Vein endothelial cell (primary cell): ENCODE measurements at places on chromosomes 11 and 22. TPM values are rescaled to one million over a fixed set of nuclear protein-coding genes. Genes with fewer than 3 reads are reported as not detected.

Gene KRTAP5-10
- not detected in 2 replicates for total RNA-seq

Gene MYBPC3
- not detected in 2 replicates for total RNA-seq

Gene CHRM1
- total RNA-seq = not detected in 2 replicates

Gene TIRAP
- 8.1 and 9.5 TPM in 2 replicates for total RNA-seq

Gene CD3D
- not detected in 2 replicates for total RNA-seq

Gene OR52E8
- not detected in 2 replicates for total RNA-seq

Gene KRTAP5-2
- not detected in 2 replicates for total RNA-seq

Gene EP300
- total RNA-seq = 62.7 and 71.9 TPM in 2 replicates

Gene SERPING1
- not detected in 2 replicates for total RNA-seq

Gene PLAAT5
- total RNA-seq = not detected in 2 replicates

Gene SLC1A2
- total RNA-seq = not detected in 2 replicates

Gene MFNG
- 146 and 170 TPM in 2 replicates for total RNA-seq

Gene NCR3LG1
- 8.5 and 12.3 TPM in 2 replicates for total RNA-seq

Gene CHRNA10
- total RNA-seq = 2.0 and 2.4 TPM in 2 replicates

Gene MAJIN
- total RNA-seq = not detected in 2 replicates

Gene BUD13
- total RNA-seq = 19.3 and 21.4 TPM in 2 replicates
